Endothelial cell (in vitro differentiated cells): ENCODE measurements at places on chromosomes 12 and 14.

GRCh38 chr12:82523996-82524395 is 162.7 kb upstream of the TMTC2 start:
- no peak for DNase-seq

DNA sequence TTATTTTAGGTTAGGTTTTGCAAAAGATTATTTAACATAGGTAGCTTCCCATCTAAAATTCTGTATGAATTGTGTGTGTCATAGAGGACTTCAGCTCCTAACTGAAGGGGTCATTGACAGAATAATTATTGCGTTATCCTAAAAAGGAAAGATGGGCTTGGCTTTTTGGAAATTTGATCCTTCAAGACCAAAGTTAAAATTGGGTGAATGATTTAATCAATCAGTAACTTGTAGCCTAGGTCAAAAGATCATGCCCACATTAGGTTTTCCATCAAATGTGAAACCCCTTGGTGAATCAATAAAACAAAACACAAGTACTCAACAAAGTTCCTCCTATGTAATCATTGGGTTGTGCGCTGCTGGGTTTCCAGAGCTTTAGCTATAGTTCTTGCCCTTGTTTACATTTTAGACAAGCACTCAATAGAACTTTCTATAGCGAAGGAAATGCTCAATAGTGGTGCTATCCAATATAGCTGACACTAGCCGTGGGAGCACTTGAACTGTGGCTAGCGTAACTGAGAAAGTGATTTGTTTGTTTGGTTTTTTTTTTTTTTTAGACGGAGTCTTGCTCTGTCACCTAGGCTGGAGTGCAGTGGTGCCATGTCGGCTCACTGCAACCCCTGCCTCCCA is 37.6 kb upstream of the ARHGAP5 start:
- DNase-seq = no peak

GRCh38 chr12:118050972-118051910 is 9.7 kb downstream of the WSB2 start:
- DNase-seq = no peak

GRCh38 chr12:1793426-1794210 is 26.7 kb upstream of the LRTM2 start:
- no peak for DNase-seq

DNA sequence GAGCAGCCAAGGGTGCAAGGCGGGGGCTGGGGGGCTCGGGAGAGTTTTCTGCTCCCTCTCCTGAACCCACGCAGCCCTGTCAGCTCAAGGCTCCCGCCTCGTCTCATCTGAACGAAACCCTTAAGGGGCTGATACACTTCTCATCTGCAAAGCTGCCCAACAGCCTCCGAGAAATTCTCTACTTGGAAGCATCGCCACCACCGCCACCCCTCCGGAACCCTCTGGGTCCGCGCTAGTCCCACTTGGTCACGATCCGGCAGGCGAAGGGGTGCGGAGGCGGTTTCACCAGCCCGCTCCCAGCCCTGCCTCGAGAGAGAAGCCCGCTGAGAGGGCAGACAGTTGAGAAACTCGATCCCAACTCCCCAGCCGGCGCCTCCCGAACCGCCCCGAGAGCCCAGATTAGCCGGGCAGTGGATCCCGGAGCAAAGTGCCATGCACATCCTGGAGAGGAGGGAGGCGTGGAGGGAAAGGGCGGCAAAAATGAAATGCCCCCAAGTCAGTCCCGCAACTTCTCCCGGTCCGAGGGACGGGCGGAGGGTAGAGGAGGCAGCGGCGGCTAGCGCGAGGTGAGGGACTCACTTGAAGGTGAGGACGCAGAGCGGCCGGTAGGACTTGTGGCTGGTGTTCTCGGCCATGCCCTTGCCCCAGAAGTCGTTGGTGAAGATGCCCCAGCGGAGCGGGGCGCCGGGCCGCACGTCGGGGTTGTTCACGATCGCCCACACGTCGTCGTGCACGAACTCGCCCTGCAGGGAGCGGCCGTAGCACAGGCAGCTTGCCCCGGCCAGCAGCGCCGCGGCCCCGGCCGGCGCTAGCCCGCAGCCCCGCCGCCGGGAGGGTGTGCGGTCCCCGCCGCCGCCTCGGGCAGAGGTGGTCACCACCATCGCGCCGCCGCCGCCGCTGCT is 620 bp downstream of the TMTC1 start:
- peak; percentile 35 for DNase-seq

- no peak for DNase-seq
Observed at GRCh38 chr14:92103363-92103989, 2.9 kb downstream of the ATXN3 start.

- no peak for DNase-seq
Observed at GRCh38 chr12:131882804-131883520, 11.5 kb upstream of the ULK1 start.

DNA sequence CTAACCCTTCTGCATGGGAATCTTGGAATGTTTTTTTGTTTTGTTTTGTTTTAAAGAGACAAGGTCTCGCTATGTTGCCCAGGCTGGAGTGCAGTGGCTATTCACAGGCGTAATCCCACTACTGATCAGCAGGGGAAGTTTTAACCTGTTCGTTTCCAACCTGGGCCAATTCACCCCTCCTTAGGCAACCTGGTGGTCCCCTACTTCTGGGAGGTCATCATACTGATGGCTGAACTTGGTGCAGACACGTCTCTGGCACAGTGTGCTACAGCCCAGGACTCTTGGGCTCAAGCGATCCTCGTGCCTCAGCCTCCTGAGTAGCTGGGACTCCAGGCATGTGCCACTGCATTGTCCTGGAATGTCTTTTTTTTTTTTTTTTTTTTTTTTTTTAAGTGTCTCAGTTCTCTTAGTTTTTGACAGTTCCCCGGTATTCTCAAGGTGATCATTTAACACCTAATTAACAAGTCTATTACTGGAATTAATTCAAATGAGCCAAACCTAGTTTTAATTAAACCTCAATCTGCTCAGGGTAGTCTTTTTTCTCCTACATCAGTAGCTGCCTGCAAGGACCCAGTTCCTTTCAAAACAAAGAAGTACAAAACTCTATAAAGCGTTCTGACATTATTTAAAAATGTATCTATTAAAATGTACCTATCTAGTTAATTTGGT is 49.0 kb upstream of the ISM2 start:
- DNase-seq = peak; percentile 10

DNA sequence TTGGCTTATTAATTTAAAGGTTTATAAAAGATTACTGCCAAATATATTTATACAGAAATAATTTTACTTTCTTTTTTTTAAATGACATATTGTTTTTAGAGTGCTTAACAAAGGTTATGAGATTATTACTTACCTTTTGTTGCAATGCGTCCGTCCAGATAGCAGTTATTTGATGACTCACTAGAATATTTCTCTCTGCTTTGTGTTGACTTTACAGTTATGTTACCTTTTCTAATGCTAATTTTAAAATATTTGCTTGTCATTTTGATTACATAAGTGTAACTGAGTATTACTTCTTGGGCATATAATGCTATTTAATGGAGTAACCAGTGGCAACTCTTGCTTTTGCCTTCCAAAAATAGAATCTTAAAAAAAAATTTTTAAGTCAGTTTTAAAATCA is 6.3 kb upstream of the PZP start:
- no peak for DNase-seq

GRCh38 chr12:101670007-101670671 is 27.3 kb upstream of the CHPT1 start:
- DNase-seq = peak; percentile 42

GRCh38 chr14:68690089-68690958 is 102.5 kb downstream of the ZFP36L1 start:
- DNase-seq = no peak

GRCh38 chr14:59037086-59037485 is 151.4 kb upstream of the DAAM1 start:
- DNase-seq = no peak

GRCh38 chr12:77923882-77924281 is 93.2 kb downstream of the NAV3 start:
- no peak for DNase-seq

GRCh38 chr12:47377414-47378221 is 297.9 kb upstream of the AMIGO2 start:
- DNase-seq = no peak

DNA sequence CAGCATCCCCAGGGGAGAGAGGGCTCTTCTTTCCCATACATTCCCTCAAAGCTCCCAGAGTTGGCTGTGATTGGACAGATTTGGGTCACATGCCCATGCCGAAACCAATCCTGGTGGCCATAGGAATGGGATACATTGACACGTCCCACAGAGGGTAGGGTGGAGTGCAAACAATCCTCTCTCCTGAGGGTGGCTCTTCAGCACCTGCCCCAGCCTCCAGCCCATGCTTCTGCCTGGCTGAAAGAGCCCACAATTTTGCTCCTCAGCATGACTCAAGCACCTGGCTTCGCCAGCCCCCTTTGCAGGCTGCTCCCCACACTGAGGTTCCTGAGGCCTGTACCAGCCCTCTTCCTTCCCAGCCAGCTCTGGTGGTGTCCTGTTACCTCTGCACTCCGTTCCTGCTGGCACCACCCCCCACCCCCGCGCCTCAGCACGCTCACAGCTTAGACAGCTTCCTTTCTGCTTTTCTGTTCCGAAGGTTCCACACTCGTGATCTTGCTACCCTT is 71.7 kb downstream of the CCDC92 start:
- peak; percentile 33 for DNase-seq

DNA sequence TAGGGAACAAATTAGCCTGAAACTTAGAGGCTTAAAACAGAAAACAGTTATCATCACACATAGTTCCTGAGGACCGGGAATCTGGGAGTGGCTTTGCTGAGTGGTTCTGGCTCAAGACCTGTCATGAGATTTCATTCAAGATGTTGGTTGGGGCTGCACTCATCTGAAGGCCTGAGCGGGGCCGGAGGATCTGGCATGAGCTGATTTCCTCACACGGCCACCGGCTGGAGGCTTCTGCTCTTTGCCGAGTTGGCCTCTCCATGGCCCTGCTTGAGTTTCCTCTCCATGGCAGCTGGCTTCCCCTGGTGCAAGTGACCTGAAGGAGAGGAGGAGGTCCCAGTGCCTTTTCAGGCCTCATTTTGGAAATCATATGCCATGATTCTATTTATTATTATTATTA is 128.1 kb downstream of the PAPOLA start:
- DNase-seq = no peak

DNA sequence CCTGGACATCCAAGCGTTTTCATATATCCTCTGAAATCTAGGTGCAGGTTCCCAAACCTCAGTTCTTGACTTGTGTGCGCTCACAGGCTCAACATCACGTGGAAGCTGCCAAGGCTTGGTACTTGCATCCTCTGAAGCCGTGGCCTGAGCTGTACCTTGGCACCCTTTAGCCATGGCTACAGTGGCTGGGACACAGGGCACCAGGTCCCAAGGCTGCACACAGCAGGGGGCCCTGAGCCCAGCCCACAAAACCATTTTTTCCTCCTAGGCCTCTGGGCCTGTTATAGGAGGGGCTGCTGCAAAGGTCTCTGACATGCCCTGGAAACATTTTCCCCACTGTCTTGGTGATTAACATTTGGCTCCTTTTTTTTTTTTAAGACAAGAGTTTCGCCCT is 11.6 kb upstream of the FAM177A1 start:
- DNase-seq = no peak

DNA sequence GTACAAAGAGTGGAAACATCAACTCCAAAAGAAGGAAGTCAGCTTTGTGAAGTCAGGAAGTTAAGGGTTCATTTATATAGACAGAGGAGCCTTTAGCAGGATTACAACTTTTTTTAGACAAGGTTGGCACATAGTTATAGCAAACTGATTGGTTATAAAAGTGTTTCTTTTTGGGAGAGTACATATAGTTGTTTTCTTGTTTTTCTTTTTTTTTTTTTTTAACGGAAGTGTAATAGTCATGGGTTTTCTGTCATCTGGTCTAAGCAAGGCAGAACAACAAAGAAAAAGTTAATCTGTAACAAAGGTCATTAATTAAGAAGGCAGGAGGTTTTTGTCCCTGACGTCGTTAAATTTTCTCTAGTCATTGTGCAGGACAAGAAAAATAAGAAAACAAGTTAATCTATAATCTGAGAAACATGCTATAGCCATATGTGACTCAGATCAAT is 13.0 kb upstream of the MFAP5 start:
- no peak for DNase-seq

- no peak for DNase-seq
Observed at GRCh38 chr12:82832096-82832495, 145.4 kb downstream of the TMTC2 start.

GRCh38 chr12:51752234-51752889 is 96.2 kb downstream of the FIGNL2 start:
- no peak for DNase-seq

DNA sequence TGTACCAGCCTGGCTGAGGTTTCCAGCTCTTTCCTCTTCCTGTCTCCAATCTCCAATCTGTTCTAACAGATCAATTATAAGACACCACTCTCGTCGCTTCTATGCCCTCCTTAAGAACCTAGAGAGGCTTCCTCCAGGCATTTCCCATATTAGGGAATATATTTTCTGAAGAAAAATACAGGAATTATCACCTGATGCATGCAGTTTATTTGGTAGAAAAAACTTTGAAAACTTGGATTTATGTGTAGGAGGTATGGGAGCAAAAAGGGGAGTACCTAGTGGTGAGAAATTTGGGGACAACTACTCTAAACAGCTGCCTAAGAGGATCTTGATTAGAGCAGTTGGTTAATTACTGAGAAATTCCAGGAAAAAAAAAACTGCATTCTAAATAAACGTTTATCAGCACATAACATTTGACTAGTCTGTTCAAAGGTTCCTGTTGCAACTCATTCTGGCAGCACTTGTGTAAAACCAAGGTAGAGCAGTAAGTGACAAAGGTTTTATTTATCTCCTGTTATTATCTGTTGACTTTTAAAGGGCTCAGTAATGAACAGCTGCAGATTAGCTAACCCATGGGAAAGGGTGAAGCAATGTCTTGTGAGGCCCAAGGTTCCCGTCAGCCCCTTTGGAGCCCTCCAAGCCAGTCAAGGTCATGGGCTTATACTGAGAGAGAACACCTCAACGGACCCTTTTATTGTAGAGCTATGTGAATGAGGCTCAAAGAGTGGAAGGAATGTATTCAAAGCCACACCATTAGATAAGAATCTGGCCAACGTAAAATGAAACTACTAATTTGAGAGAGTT is 36.4 kb upstream of the NR1H4 start:
- no peak for DNase-seq

GRCh38 chr12:69171881-69172280 is 67.5 kb upstream of the CPSF6 start:
- DNase-seq = no peak

- no peak for DNase-seq
Observed at GRCh38 chr12:15651371-15651770, 137.8 kb downstream of the EPS8 start.

- DNase-seq = peak; percentile 24
Observed at GRCh38 chr14:22882529-22883172, 371 bp upstream of the REM2 start.

GRCh38 chr12:17829813-17830212 is 260.2 kb downstream of the RERGL start:
- no peak for DNase-seq
